Fibroblast of villous mesenchyme (primary cell): ENCODE measurements at places on chromosomes 1 and 21. TPM values are rescaled to one million over a fixed set of nuclear protein-coding genes. Genes with fewer than 3 reads are reported as not detected.

The CTSE gene
- total RNA-seq: not detected in 2 replicates

The HAO2 gene
- not detected in 2 replicates for total RNA-seq

The TFF3 gene
- total RNA-seq: not detected in 2 replicates

The FAF1 gene
- total RNA-seq: 41.2 and 55.7 TPM in 2 replicates

The C1orf141 gene
- total RNA-seq: not detected in 2 replicates

The LRRC47 gene
- total RNA-seq: 29.0 and 31.1 TPM in 2 replicates

The TAS1R1 gene
- under 0.01 TPM in 1 of 2 replicates, not detected in the other for total RNA-seq

The BNIPL gene
- under 0.01 TPM in 2 replicates for total RNA-seq

The CXADR gene
- total RNA-seq: 0.32 and 0.86 TPM in 2 replicates

The CLEC20A gene
- total RNA-seq: not detected in 2 replicates

The RORC gene
- under 0.01 TPM in 1 of 2 replicates, not detected in the other for total RNA-seq

The RBP7 gene
- total RNA-seq: 0.43 TPM in 1 of 2 replicates, not detected in the other

The CRP gene
- total RNA-seq: not detected in 2 replicates

The FCRLB gene
- 2.9 and 4.3 TPM in 2 replicates for total RNA-seq

GRCh38 chr21:39156024-39156423 lies 27.2 kb downstream of the PSMG1 start:
- no peak for DNase-seq

- DNase-seq: no peak
Measured at GRCh38 chr1:6351480-6352137, 42.0 kb downstream of the ACOT7 start.

- DNase-seq: peak; percentile 74
Measured at GRCh38 chr1:74733604-74734484, 892 bp downstream of the TYW3 start.

GRCh38 chr1:37474697-37475379 lies 458 bp downstream of the ZC3H12A start:
- no peak for DNase-seq

DNA sequence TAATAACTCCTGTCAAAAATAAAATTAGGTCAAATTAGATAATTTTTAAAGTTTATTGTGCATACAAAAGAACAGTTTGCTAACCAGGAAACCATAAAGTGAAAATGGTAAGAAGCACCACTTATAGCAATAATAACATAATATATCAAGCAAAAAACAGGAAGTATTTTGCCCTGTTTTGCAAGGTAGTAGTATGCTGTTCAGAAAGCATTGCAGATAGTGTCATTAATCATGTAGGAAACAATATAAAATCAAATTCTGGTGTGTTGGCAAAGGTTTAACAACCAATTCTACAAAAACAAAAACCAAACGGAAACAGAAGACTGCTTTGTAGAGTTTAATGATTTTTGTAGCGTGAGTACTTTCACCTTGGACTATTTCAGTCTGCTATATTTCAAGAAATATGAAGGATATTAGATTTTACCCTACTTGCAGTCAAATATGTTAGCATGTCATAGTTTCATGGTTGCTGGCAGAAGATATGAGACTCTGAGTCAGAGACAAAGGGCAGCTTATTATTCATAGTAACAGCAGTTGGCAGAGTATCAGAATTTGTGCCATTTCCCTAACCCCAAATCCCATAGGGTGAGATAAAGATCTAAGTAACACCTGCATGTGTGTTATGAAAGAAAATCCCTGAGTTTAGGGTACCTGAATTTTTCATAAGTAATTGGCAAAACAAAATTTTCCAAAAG lies 729.0 kb upstream of the BRINP3 start:
- no peak for DNase-seq

- DNase-seq: no peak
Measured at GRCh38 chr1:70411360-70411844, 334 bp downstream of the CTH start.

GRCh38 chr1:53131590-53131938 lies 10.9 kb downstream of the SLC1A7 start:
- no peak for DNase-seq

DNA sequence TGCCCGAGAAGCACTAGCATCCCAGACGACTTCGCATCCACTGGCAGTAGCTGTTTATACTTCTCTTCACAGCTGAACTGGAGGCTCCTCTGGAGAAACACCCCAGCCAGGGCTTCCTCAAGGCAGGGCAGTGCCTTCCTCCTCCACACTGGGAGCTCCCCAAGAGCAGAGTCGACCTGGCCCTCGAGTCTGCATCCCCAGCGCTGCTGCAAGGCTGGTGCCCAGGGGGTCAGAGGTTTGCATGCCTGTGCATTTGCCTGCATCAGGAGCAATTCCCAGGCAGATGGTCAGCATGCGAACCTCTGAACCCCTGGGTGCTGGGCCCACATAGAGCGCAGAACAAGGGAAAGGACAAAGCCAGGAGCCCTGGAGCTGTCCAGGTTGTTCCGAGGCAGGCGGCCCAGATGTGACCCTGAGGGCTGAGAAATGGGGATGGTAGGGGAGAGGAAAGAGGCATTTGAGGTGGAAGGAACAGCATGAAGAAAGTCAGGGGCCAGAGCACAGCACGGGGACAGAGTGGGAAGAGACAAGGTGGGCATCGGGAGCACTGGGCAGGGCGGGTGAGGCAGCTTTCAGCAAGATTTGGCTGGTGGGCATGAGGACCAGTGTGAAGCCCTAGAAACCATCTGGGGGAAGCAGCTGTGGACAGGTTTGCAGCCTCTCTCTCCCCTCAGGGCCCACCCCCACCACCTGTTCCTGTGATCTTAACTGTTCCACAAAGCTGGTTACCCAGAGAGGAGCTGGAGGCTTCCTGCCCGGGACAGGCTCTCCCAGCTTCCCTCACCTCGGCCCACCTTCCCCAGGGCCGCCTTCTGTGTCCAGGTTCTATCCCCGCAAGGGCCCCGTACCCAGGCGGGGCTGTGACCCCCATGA lies 6.4 kb upstream of the S100A8 start:
- no peak for DNase-seq

DNA sequence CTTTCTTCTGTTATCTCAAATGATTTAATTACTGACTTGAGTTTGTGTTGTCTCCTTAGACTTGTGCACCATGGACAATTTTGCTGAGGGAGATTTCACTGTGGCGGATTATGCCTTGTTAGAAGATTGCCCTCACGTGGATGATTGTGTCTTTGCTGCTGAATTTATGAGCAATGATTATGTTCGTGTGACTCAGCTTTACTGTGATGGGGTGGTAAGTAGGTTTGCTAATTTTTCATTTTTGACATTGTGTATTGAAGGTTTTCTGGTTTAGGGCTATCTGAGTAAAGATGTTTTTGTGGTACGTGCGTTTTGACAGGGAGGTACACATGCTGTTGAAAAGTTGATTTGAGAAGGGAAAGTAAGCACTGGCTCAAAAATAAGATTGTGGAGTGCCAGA lies 14.1 kb downstream of the TTC3 start:
- peak; percentile 75 for DNase-seq

DNA sequence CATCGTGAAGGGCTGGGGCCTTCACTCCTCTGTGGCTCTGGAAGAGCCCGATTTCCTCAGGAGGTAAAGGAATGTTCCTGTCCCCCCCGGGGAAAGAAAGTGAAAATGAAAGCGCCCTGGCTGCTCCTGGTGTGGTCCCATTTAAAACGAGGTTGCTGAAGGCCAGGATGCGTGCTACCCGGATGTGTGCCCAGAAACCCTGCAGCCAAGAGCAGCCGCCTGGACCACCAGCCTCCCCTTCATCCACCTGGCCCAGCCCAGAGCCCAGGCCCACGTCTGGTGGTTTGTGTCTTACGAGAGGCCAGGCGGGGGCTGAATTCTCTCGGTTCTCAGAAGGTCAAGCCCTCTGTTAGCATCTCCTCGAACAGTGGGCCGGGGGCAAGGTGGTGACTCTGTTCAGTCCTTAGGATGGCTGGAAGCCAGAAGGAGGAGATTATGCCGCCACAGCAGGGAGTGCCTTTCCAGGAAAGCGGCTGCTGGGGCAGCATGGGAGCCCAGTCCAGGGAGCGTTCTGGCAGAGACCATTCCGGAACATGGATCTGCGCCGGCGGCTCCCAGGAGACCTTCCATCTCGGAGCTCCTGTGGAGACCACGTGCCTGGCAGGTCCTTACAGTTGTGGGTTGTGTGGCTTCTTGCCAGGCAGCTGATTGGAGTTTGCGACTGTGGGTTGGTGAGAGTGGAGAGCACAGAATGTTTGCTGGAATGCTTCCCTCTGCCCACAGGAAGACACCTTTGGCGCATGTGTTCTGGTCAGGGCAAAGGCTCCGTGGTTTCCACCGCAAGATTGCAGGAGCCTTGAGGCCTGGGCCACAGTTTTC lies 1.4 kb downstream of the GUK1 start:
- peak; percentile 81 for DNase-seq

DNA sequence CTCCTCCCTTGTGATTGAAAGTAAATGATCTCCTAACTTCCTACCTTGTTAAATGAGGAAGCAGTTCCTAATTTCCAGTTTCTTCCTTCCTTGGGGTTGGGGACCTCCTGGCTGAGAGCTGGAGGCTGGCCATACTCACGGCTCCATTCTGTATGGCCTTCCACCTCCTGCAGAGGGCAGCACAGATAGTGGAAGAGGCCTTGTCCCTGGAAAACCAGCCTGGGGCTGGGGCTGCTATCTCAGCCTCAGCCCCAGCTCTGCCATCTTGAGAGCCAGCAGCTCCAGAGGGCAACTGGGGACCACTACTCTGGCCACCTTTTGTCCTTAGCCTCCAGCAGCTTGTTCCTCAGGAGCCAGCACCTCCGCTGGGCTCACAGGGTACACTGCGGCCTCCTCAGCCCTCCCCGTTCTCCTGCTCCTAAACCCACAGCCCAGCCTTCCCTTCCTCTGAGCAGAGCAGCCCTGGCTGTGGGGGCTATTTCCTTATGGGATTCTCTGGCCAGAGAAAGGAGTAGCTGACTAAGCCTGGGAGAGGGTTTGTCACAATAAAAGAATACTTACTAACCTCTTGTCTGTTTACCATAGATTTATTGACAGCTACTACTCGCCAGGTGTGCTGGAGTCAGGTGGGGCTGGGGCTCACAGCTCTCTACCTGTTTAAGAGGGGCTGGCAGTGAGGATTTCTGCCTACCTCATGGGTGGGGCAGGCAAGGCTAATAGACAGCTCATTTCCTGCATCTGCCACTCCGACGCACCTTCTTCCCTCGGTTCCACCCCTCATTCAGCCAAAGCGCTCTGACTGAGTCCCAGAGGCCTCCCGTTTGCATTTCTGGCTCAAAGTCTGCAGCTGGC lies 6.3 kb downstream of the TMEM234 start:
- DNase-seq: peak; percentile 65

GRCh38 chr1:53895421-53895820 lies 1.4 kb downstream of the DIO1 start:
- DNase-seq: no peak

GRCh38 chr1:58654322-58654721 lies 45.5 kb downstream of the MYSM1 start:
- DNase-seq: no peak

DNA sequence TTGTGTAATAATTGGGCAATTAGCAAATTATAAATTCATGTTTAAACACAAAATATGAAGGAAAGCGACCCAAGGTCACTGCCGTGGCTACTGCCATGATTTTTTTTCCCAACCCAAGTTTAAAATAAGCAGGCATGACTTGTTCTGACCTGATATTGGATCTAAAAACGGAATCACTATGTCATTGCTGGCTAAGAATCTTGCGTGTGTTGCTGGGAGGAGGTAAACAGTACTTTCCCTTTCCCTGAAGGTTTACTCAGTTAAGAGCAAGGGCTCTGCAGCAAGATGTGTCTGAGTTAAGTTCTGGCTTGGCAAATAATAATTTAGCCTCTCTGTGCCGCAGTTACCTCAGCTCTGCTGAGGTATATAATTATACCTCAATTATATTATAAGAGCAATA lies 125.7 kb upstream of the L1TD1 start:
- DNase-seq: no peak

GRCh38 chr1:153081736-153082135 lies 10.3 kb upstream of the SPRR2B start:
- no peak for DNase-seq

- no peak for DNase-seq
Measured at GRCh38 chr1:54112705-54113368, 40.0 kb downstream of the CDCP2 start.

DNA sequence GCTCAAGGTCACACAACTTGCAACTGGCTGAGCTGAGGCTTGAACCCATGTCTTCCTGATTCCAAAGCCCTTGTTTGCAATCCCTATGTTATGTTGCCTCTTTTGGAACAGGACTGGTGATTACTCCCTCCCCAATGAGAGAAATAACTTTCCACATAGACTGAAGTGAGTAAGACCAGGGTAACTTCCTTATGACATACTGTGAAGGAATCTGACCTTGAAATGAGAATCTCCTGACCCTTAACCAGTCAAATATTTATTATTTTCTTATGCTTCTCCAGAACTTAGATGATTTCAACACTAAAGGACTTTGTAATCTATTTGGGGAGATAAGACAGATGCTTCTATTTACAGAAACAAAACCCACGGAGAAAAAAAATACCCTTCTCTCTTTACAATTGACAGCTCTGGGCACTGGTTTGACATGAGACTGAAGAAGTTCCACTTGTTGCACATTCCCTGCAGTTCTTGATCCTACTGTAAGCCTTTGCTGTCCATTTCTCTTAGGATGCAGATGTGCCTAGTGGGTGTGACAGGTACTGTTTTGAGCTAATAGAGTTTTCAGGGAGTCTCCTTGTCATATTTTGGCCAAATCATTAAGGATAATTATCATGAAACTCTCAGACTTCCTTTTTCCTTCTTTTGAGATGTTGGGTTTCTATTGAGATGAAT lies 3.9 kb upstream of the RPTN start:
- peak; percentile 86 for DNase-seq

- no peak for DNase-seq
Measured at GRCh38 chr1:69842326-69842725, 274.6 kb downstream of the LRRC7 start.

- DNase-seq: no peak
Measured at GRCh38 chr1:203103216-203103615, 17.4 kb upstream of the MYOG start.

DNA sequence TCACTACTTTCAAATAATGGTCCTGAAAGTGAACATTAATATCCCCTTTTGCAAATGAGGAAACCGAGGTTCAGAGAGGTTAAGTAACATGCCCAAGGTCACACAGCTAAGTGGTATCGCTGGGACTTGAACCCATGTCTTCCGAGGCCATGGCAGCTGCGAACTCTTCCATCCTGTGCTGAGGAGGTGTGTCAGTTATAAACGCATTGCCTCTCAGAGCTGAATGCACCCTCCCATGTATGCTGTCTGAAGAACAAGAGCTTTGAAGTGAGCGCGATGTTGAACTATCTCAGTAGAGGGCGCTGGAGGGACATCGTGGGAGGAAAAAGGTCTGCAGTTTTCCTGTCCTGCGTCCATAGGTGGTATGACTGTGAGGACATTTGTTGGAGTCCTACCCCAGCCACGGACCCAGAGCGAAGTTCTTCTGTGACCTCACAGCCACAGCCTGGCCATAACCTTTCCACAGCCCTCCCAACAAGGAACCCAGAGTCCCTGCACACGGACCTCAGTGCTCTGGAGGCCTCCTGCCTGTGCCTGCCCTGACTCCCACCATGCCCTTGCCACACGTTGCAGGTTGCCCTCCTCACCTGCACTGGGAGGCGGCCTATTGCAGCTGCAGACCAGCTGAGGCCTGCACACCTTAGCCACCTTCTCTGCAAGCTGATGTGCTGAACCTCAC lies 7.5 kb downstream of the MYOC start:
- DNase-seq: peak; percentile 87
